Stimulated activated CD4-positive, alpha-beta T cell treated with anti-CD3 and anti-CD28 coated beads, Interleukin-1b, Interleukin-23, amount 100 ng/mL, for 1 hour (primary cell): ENCODE measurements at places on chromosomes 3 and 15.

GRCh38 chr3:129745253-129745652 is 138.8 kb upstream of the PLXND1 start:
- no peak for DNase-seq

DNA sequence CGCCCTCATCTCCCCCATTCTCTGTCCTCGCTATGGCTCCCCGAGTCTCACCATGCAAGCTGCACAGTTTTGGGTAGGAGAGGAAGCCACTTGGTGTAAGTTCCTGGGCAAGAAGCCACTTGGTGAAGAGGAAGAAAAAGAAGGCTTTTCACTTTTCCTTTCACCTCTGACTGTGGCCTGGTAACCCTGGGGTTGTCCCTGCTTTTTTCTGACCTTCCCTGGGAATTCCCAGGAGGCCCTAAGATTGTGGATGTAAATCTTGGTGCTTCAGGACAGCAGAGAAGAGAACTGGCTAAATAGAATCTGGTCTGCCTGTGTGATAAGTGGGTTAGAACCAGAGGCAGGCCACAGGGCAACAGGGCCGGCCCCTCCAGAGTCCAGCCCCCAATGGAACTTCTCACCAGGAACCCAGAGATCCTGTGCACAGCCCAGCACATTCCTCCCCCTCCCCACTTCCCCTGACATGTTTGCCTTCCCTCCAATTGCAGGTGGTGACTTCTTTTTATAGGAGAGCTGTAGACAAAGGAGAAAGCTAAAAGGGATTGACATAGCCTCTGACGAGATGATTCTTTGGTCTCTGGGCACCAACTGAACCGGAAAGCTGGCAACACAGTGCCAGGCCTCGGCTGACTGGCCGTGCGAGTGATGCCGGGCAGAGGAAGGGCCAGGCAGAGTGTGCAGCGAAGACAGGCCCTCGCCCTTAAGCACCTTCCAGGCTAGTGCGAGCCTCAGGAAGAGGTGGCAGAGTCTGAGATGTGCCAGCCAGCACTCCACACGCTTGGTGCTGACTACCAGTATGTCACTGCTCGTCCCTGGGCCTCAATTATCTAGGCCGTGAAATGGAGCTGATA is 19.4 kb upstream of the SKOR1 start:
- DNase-seq: no peak

DNA sequence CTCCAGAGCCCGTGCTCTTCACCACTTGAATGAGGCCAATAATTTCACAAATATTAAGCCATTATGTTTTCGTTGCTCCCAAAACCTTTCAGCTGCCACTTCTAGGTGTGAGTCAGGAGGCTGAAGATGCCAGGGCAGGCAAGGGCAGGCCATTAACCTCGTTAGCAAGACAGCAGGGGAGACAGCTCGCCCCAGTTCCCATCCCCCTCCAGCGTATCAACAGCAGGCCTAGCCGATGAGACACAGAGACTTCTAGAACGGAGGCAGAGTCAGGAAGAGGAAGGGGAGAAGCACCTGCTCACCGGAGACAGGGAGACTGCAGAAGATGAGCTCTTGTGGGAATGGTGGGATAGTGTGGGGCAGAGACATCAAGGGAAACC is 28.0 kb upstream of the PLA2G4E start:
- DNase-seq: no peak

- no peak for DNase-seq
These were observed 181.3 kb downstream of the ECT2 start for GRCh38 chr3:172931746-172932285.

- DNase-seq: no peak
These were observed 85.0 kb downstream of the TCF12 start for GRCh38 chr15:57003418-57003817.

GRCh38 chr15:44064706-44065105 is 130.4 kb downstream of the FRMD5 start:
- no peak for DNase-seq

DNA sequence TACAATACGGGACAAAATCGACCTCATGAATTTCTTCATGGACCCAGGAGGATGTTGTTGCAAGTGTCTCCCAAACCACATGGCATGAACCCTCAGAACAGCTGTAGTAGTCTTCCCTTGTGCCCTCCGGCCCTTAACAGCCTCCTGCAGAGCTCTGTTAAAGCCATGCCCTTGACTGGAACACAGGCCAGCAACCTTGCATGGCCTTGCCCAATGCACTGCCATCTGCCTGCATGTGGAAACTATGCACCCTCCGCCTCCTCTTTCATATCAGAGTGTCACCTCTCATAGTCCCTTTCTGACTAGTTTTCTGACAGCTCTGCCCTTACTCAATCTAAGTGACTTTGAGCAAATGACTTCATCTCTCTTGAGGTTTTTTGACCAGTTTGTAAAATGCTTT is 39.4 kb upstream of the TRIM71 start:
- DNase-seq: no peak

- no peak for DNase-seq
These were observed 45.9 kb downstream of the TMEM45A start for GRCh38 chr3:100538339-100538706.

GRCh38 chr15:55267401-55268175 is 22.0 kb downstream of the RAB27A start:
- no peak for DNase-seq
